ENCODE measurements at places on chromosomes 7 and 10. TPM values are rescaled to one million over a fixed set of nuclear protein-coding genes. Genes with fewer than 3 reads are reported as not detected.

- no peak for DNase-seq
These were observed 108.7 kb upstream of the GLI3 start for GRCh38 chr7:42345478-42346299.

DNA sequence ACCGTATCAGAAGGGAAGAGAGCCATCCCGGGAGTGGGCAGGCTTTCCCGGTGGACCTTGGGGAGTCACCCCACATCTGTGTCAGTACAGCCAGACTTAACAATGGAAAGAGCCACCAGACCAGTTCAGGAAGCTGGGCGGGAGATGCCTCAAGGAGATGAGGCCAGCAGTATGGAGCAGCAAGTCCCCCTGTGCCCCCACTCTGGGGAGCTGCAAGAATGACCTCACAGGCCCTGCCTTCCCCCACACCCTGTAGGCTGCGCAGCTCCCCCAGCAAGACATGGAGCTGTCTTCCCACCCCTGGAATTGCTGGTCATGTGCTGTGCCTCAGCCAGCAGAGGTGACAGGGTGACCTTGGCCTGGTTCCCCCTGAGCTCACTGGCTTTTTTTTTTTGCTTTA, 76.8 kb upstream of the INSIG1 start:
- no peak for DNase-seq

CLDN3 gene
- total RNA-seq: 11.0 TPM

GRCh38 chr10:99895867-99896266, 113.4 kb downstream of the ABCC2 start:
- DNase-seq: no peak

NAT16 gene
- 0.27 TPM for total RNA-seq

DNA sequence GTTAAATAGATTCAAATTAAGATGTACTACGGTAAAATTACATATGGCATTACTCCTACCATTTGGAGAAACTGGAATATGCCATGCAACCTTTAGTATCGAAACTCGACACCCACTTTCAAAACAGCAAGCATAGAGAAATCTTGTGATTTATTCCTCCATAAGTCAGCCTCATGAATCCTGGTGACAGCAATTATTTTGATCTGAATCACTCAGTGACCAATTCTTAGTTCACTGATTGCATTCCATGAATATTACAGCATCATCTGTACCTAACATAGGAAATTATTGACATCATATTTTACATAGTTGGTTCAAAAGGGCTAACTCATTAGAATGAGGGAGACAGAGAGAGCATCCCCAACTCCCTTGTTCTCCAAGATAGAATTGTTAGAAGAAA, 89.6 kb downstream of the CACNB2 start:
- DNase-seq: no peak

DNA sequence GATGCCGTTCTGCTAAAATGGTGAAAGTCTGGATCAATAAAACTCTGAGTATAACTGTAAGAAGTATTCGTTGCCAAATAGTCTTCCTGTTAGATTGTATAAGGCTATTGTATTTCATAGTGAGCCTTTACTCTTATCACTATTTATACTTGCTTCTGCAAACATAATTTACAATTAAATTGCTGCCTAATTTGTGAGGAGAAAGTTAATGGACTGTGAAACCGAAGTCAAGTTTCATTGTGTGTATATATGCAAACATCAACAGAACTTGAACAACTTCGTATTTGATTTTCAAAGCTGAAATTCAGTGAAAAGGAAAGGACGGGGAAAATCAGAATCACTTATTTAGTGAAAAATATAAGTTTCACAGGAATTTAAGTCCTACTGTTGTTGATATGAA, 135.9 kb upstream of the CCDC6 start:
- no peak for DNase-seq

GLRX3 gene
- total RNA-seq: 71.3 TPM

CALML5 gene
- not detected for total RNA-seq
